ENCODE measurements at places on chromosomes 2 and 18.

DNA sequence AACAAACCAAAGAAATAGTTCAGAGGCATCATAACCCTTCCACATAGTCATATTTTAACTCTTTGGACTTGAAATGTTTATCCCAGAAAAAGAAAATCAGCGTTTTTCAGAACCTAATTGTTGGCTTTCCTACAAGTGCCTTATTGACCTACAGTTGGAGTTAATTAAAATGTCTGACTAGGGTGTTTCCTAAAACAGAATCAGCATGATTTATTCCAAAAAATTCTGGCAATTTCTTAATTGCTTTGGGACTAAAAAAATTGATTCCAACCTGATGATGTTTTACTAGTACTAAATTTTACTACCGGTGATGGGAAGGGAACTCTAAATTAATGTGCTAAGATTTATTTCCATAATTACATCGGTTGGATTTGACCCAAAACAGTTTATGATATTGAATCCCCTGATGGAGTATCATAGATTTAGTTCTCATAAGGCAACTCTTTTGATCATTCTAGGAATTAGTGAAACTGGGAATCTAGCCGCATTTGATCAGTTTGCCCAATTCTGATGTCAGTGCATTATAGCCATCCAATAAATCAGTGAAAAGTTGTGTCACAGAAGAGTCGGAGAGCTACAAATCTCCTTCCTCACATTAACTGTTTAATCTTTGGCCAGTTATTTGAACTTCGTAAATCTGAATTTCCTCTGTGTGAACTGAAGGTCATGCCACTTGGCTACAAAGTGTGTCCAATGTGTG lies 134.3 kb upstream of the DSEL start:
- DNase-seq: no peak

- no peak for DNase-seq
Measured at GRCh38 chr2:167271932-167272331, 383.7 kb downstream of the XIRP2 start.

DNA sequence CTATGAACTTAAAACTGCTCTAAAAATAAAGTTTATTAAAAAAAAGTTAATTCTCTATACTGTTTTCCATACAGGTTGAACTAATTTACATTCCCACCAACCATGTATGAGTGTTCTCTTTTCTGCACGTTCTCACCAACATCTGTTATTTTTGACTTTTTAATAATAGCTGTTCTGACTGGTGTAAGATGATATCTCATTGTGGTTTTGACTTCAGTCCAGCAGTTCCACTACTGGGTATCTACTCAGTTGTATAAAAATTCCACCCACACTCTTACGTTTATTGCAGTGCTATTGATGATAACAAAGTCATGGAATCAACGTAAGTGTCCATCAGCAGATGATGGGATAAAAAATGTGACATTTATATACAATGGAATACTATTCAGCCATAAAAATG lies 33.7 kb downstream of the SPAG16 start:
- no peak for DNase-seq

- DNase-seq: no peak
Measured at GRCh38 chr2:134446383-134447017, 192.6 kb downstream of the MGAT5 start.

- DNase-seq: no peak
Measured at GRCh38 chr2:11336189-11336588, 8.2 kb downstream of the ROCK2 start.

GRCh38 chr2:120703330-120703994 lies 32.2 kb upstream of the GLI2 start:
- no peak for DNase-seq

GRCh38 chr2:235659767-235660322 lies 166.0 kb downstream of the AGAP1 start:
- DNase-seq: no peak

GRCh38 chr2:36664696-36665076 lies 31.8 kb upstream of the VIT start:
- no peak for DNase-seq

GRCh38 chr2:178386986-178387597 lies 63.9 kb downstream of the PRKRA start:
- no peak for DNase-seq

Data from NCI-H1105 treated with DMSO at 0.1 percent for 48 hours (cell line).